ENCODE measurements at places on chromosomes 6 and 20.

DNA sequence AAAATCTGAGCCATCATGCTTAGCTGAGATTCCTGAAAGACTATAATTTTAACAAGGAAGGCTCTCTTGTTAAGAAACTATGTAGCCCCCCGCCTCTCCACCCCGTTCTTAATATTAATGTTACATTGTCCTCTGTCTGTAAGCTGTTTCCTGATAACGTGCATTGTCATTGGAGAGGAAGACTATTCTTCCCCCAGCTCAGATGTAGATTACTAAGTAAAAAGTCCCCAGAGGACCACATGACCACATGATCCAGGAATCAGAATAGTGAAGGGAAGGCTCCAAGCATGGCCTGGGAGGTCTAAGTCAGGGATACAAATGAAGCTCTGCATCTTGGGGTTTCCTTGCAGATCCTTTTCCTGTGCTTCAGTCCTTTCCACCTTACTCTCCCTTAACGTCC lies 106.4 kb downstream of the JARID2 start:
- DNase-seq = no peak

GRCh38 chr6:54921891-54922290 lies 75.3 kb downstream of the FAM83B start:
- DNase-seq = no peak

DNA sequence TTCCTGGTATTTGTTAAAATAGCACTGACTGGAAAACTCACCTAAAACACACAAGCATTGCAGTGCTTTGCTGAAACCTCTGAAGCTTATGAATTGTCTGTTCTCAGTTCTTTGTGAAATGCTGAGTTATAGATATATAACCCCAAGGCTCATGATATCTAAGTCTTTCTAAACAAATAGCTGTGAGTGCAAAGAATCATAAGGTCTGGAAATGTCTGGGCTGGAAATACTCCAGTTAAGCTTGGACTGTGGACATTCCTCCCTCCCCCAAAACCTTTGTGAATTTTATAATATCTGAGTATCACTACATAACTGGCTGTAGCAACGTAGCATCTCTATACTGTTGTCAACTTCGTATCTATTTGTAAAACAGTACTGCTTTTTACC lies 69.1 kb downstream of the CBLN4 start:
- DNase-seq = no peak

- DNase-seq = no peak
Observed at GRCh38 chr20:48956052-48956451, 34.5 kb downstream of the ARFGEF2 start.

- no peak for DNase-seq
Observed at GRCh38 chr6:31558631-31559500, 11.5 kb downstream of the NFKBIL1 start.

DNA sequence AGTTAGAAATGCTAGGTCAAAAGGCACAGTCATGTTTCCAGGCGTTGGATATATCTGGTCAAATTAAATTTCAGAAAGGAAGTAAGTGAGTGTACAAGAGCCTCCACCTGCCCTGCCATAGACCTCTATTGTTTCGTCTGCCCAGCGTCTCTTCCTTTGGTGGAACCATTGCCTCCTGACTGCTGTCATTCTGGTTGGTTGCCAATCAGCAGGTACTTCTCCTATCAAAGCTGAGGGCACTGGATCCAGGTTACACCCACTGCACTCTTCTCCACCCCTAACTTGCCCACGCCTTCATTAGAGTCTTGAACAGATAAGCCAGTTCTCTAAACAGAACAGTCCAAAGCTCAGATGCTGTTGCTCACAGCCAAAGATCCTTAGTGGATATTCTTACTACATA lies 2.6 kb upstream of the WFDC5 start:
- no peak for DNase-seq

- no peak for DNase-seq
Observed at GRCh38 chr6:34630040-34630439, 66.5 kb downstream of the ILRUN start.

GRCh38 chr6:27768556-27768955 lies 143.6 kb downstream of the OR2B2 start:
- DNase-seq = no peak
